ENCODE measurements at places on chromosomes 13 and 19.

DNA sequence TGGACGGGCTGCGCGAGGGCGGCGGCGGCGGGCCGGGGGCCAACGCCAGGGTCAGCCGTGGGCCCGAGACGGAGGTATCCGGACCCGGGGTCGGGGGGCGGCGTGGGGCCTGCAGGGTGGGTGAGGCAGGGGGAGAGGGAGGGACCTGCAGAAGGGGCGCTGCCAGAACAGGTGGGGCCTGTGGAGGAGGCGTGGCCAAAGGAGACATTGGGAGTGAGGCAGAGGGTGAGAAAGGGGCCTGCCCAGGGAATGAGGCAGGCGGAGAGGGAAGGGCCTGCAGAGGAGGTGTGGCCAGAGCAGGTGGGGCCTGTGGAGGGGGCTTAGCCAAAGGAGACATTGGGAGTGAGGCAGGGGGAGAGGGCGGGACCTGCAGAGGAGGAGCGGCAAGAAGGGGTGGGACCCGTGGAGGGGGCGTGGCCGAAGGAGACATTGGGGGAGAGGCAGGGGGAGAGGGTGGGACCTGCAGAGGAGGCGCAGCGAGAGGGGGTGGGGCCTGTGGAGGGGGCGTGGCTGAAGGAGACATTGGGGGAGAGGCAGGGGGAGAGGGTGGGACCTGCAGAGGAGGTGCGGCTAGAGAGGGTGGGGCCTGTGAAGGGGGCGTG lies 4.2 kb downstream of the PRR36 start:
- DNase-seq, result peak; percentile 75

- DNase-seq, result no peak
Measured at GRCh38 chr13:39954476-39954875, 299.0 kb downstream of the COG6 start.

DNA sequence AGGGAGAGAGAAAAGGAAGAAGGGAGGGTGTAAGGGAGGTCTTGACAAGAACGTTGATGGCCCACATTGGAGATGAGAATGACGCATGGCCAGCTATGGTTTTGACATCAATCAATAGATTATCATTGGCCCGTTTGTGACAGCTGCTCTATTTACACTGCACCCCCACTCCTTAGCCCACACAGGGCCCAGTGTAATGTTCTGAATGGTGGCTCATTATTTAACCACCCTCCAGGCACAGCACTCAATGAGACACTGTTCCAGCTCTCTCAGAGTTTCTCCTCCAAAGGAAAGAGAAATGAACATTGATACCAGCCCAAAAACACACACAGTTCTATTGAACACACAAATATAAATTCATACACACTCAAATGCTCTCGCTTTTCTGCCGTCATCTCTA lies 173.0 kb upstream of the IPO5 start:
- no peak for DNase-seq

GRCh38 chr19:40806423-40807146 lies 7.6 kb downstream of the EGLN2 start:
- peak; percentile 84 for DNase-seq

DNA sequence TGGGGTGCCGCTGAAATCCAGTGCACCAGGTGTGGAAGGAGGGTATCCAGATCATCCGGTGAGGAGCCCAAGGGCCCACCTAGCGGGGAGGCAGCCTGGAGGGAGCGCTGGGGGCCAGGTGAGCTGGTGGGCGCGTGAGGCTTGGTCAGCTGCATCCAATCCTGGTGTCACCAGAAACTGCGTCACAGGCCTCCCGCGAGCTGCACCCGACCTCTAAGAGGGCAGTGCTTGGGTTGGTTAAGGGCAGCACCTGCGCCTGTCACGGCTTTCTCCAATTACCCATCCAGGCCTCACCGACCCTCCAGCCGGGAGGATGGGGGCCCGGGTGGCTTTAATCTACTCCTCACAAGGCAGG lies 284 bp downstream of the RNF17 start:
- DNase-seq, result no peak

DNA sequence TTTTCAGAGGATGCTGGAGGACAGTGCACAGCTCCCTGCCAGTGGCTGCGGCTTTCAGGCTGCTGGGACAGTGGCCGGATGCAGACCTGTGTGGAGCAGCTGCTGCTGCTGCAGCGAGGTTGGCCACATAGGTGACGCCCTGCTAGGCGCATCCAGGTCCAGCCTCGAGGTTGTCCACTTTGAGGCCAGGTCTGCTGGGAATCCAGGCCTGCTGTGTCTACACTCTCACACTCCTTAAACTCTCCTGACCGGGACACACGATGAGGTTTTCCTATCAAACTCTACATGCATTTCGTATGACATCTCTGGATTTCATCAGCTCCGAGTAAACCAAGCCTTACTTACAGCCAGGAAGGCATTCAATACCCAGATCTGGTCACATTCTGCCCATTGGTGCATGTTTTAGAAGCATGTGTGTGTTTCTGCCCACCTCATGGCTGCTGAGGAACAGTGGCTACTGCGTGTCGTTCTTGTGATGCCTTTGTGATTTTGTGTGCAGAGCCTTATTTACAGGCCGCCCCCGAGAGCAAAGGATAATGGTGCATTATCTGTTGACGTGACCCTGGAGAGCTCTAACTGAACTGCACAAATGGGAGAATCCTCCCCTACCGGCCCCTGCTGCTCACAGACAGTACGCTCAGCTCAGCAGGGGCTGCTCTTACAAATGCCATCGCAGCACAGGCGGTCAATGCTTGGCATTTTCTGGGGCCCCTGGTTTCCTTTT lies 12.3 kb upstream of the MCF2L start:
- no peak for DNase-seq

DNA sequence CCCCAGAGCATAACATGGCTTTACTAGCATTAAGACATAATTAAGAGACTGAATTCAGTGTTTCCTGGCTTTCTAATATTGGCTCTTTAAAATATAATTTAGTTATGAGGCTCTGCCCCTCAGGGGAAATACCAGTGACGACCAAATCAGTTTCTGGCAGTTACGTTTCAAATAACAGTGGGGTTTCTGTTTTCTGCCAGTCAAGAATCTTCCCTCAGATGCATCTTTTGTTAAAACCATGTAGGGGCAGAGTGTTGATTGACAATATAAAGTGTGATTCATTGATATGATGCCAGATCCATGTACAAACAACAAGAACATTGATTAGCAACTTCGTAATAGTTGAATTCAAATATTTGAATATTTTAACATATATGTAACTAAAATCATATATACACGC lies 1169.7 kb downstream of the DIAPH3 start:
- DNase-seq, result no peak

GRCh38 chr19:9986787-9987281 lies 23.5 kb downstream of the COL5A3 start:
- no peak for DNase-seq

- DNase-seq, result no peak
Measured at GRCh38 chr19:30871979-30872378, 477.3 kb downstream of the TSHZ3 start.
